Left kidney (tissue), 8 donors: ENCODE measurements at places on chromosomes 4 and X. TPM values are rescaled to one million over a fixed set of nuclear protein-coding genes. Genes with fewer than 3 reads are reported as not detected.

GYPE gene
- 4.2 TPM for polyA plus RNA-seq

GPR143 gene
- 15.9 TPM for polyA plus RNA-seq

- DNase-seq = no peak
Measured at GRCh38 chr4:85500110-85500867, 25.3 kb downstream of the ARHGAP24 start.

DNA sequence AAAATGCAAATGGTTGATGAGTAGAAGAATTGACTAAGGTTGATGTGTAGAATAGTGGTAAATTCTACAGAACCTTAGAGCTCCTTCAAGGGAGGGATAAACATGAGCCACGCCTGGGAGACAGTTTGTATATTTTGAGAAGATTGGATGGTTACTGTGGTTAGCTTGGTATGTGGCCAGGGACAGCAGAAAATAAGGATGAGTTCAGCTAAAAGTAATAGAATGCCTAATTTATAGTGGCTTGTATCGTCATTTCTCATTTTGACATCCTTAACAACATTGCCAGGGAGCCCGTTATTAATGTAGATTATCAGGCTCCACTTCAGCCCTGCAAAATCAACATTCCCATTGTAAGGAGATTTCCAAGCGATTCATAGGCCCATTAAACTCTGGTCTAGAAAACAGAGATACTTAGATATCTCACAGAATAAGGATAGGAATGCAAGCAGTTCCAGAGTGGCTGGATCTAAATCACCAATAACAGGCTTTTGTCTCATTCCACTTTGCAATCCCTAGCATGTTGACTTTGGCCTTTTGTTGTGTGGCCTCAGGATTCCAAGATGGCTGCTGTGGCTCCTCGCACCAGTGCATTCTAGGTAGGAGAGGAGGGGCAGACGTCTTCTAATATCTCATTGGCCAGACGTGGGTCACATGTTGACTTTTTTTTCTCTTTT, 6.4 kb upstream of the PTTG2 start:
- no peak for DNase-seq

DNA sequence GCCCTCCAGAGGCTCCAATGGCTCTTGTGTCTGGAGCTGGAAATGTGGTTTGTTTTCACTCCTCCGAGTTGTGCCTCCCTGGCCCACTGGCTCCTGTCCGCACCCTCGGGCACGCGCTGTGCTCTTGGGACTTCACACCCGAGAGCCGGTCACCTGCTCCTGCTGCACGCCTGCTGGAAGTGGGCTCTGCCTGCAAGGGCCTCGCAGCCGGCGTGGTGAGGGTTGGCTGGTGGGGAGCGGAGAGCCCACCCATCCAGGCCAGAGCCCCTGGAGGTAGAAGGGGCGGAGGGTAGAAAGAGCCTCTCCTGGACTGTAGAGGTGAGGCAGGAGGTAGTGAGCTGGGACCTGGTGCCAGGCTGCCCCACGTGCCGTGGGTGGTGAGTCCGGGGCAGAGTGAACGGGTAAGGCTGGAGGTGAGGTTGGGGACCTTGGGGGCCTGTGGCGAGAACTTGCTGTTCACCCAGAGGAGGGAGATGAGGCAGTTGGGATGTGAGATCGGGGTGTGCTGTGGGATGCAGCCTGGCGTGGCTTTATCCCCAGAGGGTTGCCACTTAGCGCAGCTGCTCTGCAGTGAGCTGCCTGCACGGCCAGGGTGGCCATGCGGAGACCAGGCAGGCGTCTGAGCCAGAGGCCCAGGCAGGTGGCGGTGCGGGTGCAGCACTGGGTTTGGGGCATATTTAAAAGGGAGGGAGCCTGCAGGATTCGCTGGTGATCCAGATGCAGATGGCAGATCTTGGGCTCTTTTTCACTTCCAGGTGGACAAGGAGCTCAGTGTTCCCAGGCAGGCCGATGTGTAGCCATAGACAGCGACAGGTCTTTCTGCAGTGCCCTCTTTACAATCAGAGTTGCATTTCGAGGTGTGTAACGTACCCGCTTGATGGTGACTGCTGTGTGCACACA, 48.8 kb downstream of the PCGF3 start:
- DNase-seq = no peak

BTK gene
- polyA plus RNA-seq = 2.3 TPM

DNA sequence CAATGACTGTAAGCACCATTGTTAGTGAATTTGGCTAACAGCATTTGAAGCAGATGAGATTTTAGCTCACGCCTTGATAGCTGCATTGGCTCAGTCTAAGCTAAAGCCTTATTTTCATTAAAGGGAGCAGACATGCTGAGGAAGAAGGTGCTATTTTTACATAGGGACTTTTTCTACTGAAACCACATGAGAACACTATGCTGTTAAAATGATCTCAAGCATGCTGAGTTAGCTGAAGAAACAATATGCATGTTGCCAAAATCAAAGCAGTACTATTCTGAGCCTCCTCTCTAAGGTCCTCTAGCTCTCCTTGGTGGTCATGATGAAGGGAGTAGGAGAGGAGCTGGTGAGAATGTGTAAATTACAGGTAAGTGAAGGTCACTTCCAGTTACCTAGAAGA, 134.4 kb upstream of the JADE1 start:
- no peak for DNase-seq

GRCh38 chrX:68180579-68180978, 252.7 kb downstream of the OPHN1 start:
- no peak for DNase-seq

RNF175 gene
- 7.3 TPM for polyA plus RNA-seq

ZDHHC15 gene
- 9.1 TPM for polyA plus RNA-seq

TMEM47 gene
- polyA plus RNA-seq = 31.7 TPM

BEX4 gene
- 144 TPM for polyA plus RNA-seq

GRCh38 chr4:14125375-14126129, 498.0 kb upstream of the BOD1L1 start:
- DNase-seq = no peak

DNA sequence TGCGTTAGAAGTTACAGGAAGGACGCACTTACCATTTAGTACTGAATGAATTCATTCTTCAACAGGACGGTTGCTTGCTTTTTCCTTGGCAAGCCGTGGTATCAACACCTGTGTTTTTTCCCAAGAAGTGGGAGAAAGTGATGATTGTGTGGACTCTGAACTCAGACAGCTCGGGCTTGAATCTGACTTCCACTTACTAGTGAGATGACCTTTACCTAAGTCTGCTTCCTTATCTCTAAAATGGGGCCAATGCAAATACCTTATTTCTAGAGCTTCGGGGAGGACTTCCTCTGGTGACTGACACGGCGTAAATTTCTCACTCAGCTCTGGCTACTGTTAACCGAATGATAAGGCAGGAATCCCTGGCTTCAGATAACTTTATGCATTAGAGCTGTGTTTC, 146.8 kb upstream of the RBPJ start:
- no peak for DNase-seq

DNA sequence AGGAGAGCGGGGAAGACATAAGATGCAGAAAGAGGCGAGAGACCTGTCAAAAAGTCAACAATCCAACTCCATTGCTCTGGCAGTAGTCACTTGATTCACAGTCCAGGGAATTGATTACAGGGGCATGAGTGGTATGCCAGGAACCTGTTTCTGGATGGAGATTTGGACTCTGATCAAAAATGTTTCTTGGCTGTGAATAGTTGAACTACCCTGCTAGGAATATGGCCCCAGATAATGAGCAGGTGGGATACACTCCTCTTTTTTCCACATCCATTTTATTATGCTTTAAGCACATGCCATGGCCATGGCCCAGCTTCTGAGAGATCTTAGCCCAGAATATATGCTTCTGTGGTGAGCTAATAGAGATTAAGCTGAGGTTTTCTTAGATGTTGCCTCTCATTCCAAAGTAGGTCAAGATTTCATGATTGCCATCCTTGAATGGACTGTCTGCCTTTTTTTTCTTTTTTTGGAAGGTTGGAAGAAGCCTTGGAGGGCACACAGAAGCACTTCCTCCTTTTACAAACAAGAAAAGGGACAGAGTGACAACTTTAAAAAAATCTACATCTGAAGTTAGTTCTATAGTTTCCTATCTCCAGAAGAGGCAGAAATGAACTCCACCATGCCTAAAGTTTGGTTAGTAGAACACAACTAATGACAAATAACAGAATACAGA, 121.9 kb downstream of the KIT start:
- DNase-seq = no peak

DNA sequence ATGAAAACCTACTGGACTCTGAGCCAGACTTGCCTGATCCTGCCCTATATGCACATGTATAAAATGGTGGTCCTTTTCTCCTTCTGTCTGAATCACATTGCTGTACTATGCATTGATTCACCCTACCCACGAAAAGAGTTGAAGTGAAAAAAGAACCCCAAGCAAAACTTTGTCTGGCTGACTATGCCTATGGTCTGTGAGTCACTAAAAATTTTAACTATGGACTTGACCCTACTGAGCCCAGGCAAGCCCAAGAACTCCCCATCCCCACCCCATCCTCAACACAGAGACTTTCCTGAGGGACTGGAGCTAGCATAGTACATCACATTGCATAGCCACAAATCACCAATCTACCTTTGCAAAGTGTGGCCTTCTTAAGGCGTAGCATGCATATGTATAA, 116.6 kb upstream of the TENM3 start:
- no peak for DNase-seq
